ENCODE measurements at places on chromosomes 5 and 9. TPM values are rescaled to one million over a fixed set of nuclear protein-coding genes. Genes with fewer than 3 reads are reported as not detected.

Gene DRD1
- not detected for total RNA-seq

Gene RAD50
- 19.8 TPM for total RNA-seq

Gene DCTN4
- 39.9 TPM for total RNA-seq

Gene ERBIN
- total RNA-seq = 49.9 TPM

Gene C9orf153
- 0.48 TPM for total RNA-seq

Gene ITGA2
- 76.4 TPM for total RNA-seq

Gene GABRA6
- not detected for total RNA-seq

Gene PTGDS
- total RNA-seq = not detected

Gene DAB2IP
- 21.7 TPM for total RNA-seq

Gene SLC25A2
- total RNA-seq = not detected

Gene PCDHGA12
- 3.9 TPM for total RNA-seq

Gene IFNB1
- not detected for total RNA-seq

Gene PCDHGB2
- not detected for total RNA-seq

Gene SLC6A3
- total RNA-seq = not detected

Gene OGN
- not detected for total RNA-seq

Gene REXO4
- 10.8 TPM for total RNA-seq

Gene ACSL6
- not detected for total RNA-seq

Gene CDKN2A
- total RNA-seq = 0.64 TPM

Gene MARCOL
- not detected for total RNA-seq

Gene NAIP
- 1.4 TPM for total RNA-seq

Gene ANKDD1B
- 0.72 TPM for total RNA-seq

Gene BAAT
- total RNA-seq = 0.24 TPM

Gene DMRT3
- total RNA-seq = not detected

Gene AUH
- 21.0 TPM for total RNA-seq

Gene THG1L
- total RNA-seq = 14.7 TPM

Gene BTNL3
- not detected for total RNA-seq

Gene MLLT3
- 19.6 TPM for total RNA-seq

Gene PCAT7
- total RNA-seq = under 0.01 TPM

Gene CER1
- not detected for total RNA-seq

Gene FAM81B
- not detected for total RNA-seq

Gene FAT2
- total RNA-seq = 139 TPM

Gene RANBP6
- 19.8 TPM for total RNA-seq

Gene HMCN2
- under 0.01 TPM for total RNA-seq

Gene ACTBL2
- total RNA-seq = 0.21 TPM

Gene IFNK
- total RNA-seq = not detected

All from tracheal epithelial cell (primary cell).